Spinal cord (tissue), 10 donors: ENCODE measurements at places on chromosomes 3 and 15.

- no peak for DNase-seq
Measured at GRCh38 chr3:24764236-24764915, 269.7 kb upstream of the THRB start.

GRCh38 chr15:57098896-57099295, 180.5 kb downstream of the TCF12 start:
- no peak for DNase-seq

- no peak for DNase-seq
Measured at GRCh38 chr3:23487015-23487414, 283.9 kb downstream of the UBE2E2 start.

DNA sequence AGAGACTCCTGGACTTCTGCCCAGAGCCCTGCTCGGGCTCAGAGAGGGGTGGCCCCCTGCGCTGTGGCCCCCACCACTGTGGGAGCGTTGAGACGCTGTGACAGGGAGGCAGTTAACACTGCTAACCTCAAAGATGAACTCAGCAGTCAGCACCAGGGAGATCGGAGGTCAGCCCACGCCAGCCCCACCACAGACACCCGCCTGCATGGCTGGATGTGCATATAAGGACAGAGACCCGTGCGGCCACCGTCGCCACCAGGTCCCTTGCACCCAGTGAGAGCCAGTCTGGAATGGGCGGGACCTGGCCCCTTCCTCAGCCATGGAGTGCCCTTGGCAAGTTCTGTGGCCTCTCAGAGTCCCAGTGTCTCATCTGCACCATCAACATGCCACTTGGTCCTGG, 48.5 kb upstream of the FURIN start:
- no peak for DNase-seq

GRCh38 chr15:65171428-65171827, 13.7 kb downstream of the CLPX start:
- no peak for DNase-seq

GRCh38 chr15:74265046-74265639, 29.0 kb downstream of the CCDC33 start:
- DNase-seq = no peak
